NCI-H1092 (cell line): ENCODE measurements at places on chromosomes 5 and 9.

DNA sequence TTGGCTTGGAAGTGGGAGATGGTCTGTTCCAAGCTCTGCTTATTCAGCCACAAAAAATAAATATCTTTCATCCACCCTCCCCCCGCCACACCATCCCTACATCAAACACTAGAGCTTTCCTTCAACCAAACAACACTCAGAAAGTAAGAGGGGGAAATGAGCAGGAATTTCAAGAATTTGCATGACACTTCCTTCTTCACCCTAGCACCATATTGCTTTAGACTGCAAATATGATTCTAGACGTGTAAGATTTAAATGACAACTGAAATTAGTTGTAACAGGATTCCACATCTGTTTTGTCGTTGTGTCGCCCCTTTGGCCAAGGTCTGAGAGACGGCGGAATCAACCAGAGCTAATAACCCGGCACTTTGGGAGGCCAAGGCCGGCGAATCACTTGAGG lies 88.5 kb downstream of the NDFIP1 start:
- no peak for DNase-seq

- DNase-seq: no peak
These were observed 1379.3 kb upstream of the ACO1 start for GRCh38 chr9:31005086-31005665.

- no peak for DNase-seq
These were observed 82.0 kb upstream of the TRIO start for GRCh38 chr5:14061106-14061505.

- no peak for DNase-seq
These were observed 209.8 kb upstream of the ELAVL2 start for GRCh38 chr9:24035816-24036215.

DNA sequence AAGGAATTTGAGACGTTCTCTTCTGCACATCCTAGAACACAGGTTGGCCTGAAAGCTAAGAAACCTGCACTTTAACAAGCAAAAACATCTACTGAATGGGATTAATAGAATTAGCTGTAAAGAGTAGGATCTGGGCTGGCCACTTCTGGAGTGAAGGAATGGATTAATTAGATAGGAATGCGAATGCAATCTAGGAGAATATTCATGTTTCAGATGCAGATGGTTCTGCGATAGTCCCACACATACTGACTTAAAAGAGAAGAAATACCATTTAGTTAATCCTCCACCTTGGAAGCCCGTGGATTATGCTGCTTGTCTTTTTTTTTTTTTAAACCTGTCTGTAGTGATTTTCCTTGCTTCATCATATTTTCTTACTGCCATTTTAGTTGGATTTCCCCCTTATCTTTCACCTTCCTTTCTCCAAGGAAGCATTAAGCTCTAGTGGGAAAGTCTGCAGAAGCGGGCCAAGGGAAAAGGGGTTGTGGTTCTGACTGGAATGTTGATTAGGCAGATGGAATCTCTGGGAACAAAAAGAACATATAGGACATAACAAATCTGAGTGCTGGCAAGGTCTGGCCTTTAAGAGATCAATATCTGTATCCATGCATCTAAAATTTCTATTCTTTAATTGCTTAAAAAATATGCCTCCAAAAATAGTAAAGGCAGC lies 152.4 kb downstream of the ALDH1A1 start:
- DNase-seq: no peak

- DNase-seq: no peak
These were observed 598 bp upstream of the KIAA1191 start for GRCh38 chr5:176362233-176362490.

DNA sequence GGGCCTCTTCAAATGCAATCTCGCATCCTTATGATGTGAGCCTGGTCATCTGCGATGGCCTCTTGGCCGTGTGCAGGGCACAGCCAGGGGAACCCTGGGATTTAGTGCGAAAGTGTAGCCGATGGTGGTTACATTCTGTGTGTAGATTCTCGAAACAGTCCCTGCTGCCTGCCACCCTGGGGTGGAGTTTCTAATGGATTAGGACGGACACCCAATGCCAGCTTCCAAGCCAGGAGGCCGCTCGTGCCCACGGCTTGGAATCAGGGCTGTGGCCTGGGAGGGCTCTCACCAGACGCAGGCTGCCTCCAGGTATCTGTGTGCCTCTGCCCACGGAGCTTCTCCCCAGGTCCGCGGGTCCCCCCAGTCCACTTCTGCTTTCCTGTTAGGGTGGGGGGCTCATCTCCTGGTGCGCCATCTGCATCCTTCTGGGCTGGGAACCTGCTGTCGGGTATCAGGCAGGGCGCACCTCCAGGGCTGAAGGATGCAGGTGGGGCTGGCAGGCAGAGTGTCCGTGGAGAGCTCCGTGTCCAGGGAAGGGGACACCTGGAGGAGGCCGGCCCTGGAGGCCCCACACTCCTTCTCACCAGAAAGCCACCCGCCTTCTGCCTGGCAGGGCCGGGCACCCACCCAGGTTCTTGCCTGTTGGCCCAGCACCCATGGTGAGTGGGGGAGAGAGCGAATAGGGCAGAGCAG lies 3.4 kb upstream of the SLC12A7 start:
- no peak for DNase-seq

DNA sequence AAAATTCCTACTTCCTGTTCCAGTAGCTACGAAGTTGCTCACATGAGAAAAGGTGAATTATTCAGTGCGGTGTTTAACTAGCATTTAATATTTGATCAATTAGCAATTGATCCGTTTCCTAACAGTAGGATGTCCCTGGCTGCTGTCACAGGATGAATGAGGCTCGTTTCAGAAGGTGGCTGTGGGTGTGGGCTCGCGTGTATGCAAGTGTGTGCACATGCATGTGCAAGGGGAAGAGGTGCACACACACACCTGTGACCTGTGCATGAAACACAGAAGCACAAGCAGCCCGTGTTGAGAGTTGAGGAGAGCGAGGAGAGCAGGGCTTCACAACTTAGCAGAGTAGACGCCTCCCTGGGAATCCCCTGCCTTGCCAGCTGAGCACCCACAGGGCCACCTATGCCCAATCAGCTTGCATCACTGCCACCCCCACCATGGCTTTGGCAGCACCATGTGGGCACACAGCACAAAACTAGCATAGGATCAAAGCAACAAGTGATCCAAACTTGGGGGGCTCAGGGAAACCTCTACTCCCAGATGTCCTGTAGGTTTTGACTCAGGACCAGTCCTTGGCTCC lies 107.2 kb downstream of the C5orf15 start:
- DNase-seq: no peak

DNA sequence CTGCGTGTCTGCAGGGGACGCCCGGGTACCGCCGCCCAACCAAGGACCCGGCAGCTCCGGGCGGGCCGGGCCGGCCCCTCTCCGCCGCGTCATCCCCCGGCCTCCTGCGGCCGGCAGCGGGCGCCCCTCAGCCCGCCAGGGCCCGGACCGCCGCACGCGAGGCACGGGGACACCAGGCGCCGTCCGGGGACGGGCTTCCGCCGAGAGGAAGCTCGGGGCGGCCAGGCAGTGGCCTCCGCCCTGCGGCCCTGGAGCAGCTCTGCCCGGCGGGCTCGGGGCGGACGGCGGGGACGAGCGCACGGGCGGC lies 373 bp downstream of the FBXW5 start:
- DNase-seq: no peak

DNA sequence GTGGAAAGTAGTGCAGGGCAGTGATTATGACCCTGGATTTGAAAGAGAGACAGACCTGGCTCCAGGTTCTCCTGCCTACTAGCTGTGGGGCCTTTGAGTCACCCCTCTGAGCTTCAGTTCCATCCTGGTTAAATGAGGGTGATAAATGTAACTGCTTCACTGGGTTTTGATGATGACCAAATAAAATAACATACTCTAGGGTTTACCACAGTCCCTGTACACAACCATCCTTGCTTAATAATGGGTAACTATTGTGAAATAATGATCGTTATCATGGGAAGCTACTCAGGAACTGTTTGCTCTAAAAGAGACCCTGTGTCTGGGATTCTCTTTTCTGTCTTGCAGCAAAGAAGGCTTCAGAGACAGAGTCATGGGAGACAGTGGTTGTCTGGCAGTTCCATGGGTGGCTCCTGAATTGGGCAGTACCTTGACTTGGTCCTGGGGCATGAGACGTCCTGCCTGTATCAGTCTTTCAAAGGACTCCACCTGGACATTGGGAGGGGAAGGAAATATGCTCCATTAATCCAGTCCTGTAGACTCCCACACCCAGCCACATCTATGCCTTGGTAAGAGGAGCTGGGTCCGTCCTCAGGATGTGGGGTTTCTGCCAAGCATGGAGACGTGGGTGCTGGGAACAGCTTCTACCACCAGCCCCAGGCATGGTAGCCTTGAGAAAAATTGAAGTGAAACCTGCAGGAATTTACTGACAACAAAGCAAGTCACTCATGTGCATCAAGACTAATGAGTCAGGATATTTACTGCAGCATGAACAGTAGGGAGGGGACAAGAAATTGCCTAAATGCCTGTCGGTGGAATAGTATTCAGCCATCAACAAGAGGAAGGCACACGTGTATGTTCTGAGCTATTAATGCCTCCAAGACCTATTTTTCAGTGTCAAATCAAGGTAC lies 23.4 kb downstream of the AKNA start:
- no peak for DNase-seq

GRCh38 chr9:87184956-87185642 lies 237.8 kb upstream of the GAS1 start:
- DNase-seq: no peak

GRCh38 chr5:42270771-42271170 lies 152.5 kb upstream of the GHR start:
- no peak for DNase-seq

- peak; percentile 42 for DNase-seq
These were observed 165.8 kb downstream of the GADD45G start for GRCh38 chr9:89770531-89771174.

GRCh38 chr5:21918451-21918850 lies 934.7 kb downstream of the CDH12 start:
- DNase-seq: no peak

DNA sequence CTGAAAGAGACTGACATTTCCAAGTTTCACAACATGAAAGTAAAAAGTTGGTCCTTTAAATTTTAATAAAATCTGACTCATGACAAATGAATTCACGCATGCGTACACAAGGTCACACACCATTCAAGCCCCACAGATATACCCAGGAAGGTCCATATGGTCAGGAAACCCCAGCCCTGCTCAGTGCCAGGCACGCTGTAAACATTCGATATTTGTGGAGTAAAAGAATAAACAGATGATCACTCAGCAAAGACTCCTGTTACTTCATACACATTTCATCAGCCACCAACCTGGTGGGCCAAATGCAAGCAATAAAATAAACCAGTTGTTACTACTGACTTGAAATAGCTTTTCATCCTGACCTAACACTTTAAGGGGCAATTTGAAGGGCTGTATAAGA lies 158.0 kb upstream of the RETREG1 start:
- no peak for DNase-seq

DNA sequence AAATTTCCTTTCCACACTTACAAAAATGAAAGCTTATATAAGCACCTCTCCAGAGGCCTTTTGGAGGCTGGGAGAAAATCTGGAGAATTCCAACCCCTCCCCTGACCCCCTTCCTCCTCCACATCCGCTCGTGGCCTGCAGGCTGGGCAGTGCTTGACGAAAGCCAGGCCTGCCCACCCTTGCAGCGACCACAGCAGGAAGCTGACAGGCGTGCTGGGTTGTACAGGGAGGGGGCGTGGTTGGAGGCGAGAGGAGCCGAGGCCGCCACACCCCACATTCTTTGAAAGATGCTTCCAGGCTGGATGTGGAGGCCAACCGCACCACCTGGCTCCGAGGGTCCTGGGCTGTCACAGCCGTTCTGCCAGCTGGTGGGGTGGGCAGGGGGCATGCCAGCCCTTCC lies 47.8 kb upstream of the IER5L start:
- DNase-seq: no peak

DNA sequence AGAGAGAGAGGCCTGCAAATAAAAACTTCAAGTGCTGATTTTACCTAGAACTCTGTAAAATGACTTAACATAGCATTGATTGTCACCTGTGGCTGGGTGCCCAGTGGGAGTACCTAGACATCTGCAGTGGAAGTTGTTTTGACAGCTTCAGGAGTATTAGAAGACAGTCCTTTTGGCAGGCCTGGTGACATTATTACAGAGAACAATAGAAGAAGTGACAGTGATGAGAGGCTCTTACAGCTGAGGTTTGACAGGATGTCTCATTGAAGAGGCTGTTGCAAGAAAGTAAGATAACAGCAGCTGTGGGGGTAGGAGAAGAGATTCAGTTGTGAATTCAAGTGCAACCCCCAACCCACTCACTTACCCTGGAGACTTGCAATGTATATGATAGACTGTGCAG lies 27.9 kb upstream of the MUSK start:
- no peak for DNase-seq

DNA sequence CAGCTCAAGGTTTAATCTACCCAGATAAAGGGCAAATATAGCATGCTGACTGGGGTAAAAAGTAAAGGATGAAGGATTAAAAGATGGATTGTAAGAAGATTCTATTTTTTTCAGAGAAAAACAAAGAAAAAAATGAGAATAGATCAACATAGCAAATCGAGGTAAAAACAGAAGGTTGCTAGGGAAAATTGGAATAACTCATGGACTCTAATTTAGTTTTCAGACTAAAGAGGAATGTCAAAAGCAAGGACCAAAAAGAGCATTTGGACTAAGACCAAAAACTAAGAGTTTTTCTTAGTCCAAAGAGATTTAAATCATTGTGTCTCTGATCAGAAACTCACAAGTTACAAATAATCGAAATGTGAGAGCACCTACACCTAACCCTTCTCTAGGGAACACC lies 250.7 kb upstream of the PTPRD start:
- DNase-seq: no peak

- DNase-seq: no peak
These were observed 25.8 kb upstream of the KIF12 start for GRCh38 chr9:114124666-114125475.

GRCh38 chr5:131019601-131020315 lies 145.3 kb downstream of the HINT1 start:
- no peak for DNase-seq

DNA sequence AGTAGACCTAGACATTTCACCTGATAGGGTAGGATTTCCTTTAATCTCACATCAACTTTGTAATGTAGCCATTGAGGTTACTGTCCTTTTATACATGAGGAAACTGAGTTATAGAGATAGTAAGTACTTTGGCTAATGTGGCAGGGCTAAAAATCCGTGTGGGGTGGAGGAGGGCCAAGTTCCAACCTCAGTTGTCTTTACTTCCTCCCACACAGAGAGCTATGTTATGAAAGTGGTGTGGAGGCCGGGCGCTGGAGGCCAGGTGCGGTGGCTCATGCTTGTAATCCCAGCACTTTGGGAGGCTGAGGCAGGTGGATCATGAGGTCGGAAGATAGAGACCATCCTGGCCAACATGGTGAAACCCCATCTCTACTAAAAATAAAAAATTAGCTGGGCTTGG lies 173.3 kb downstream of the PALM2AKAP2 start:
- DNase-seq: no peak

- DNase-seq: no peak
These were observed 599.9 kb downstream of the CSNK1G3 start for GRCh38 chr5:124111886-124112285.

DNA sequence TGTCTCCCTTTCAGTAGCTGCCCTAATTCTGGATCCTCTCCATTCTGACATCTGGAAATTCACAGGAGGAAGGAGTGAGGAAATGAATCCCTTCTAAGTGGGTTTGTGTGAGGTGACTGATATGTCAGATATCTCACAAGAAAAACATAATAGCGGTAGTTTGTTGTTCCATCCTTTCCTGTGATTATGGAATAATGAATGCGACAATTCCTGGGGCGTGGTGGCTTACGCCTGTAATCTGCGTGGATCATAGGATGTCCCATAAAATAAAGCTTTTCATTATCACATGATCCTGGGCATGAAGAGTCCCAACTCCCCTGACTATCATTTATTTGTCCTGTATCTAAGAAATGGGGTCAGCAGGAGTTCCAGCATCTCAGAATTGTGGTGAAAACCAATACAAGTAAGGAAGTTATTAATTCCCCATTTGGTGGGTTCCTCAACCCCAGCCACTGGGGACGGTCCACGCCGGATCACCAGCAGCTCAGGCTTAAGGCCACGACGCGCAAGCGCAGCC lies 375 bp upstream of the C5orf24 start:
- DNase-seq: no peak
